ENCODE measurements at places on chromosomes 4 and X. TPM values are rescaled to one million over a fixed set of nuclear protein-coding genes. Genes with fewer than 3 reads are reported as not detected.

Gene CCNB3
- under 0.01 TPM for total RNA-seq

Gene GAGE2A
- not detected for total RNA-seq

Gene OTC
- total RNA-seq: not detected

Gene FAM47E
- 1.3 TPM for total RNA-seq

Gene DCAF12L2
- 0.27 TPM for total RNA-seq

Gene RBM46
- total RNA-seq: under 0.01 TPM

Gene LAGE3
- total RNA-seq: 47.1 TPM

Gene NAA11
- under 0.01 TPM for total RNA-seq

Gene CXCR3
- 0.27 TPM for total RNA-seq

Gene FGF5
- not detected for total RNA-seq

Gene LRP2BP
- total RNA-seq: 0.54 TPM

Gene CRLF2
- 3.5 TPM for total RNA-seq

Gene PNMA5
- not detected for total RNA-seq

Gene SLC9B1
- 0.81 TPM for total RNA-seq

Gene L1CAM
- under 0.01 TPM for total RNA-seq

Gene FANCB
- total RNA-seq: 1.6 TPM

Gene TRIM75
- total RNA-seq: not detected

Gene LGI2
- not detected for total RNA-seq

Gene EGF
- 1.1 TPM for total RNA-seq
